ENCODE measurements at places on chromosomes 6 and 20.
A peak's percentile ranks its signal among the peaks of the same experiment; 100 is the strongest.

DNA sequence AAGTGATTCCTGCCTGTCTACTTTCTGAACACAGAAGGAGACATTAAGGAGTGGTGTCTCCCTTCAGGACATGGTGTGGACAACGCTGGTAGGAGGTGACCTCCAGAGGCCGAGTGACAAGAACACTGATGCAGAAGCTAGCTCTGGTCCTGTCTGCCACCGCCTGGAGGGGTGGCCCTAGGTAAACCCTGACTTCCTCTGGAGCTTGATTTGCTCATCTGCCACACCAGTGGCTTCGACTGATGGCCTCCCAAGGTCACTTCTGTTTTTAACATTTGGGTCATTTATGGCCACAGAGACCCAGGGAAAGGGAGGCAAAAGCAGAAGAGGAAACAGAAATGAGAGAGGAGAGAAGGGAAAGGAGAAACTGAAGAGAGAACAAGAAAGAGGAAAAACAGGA, 49.4 kb upstream of the SLC22A23 start:
- DNase-seq: no peak

- no peak for DNase-seq
These were observed 6.1 kb downstream of the SAMD3 start for GRCh38 chr6:130216620-130217019.

DNA sequence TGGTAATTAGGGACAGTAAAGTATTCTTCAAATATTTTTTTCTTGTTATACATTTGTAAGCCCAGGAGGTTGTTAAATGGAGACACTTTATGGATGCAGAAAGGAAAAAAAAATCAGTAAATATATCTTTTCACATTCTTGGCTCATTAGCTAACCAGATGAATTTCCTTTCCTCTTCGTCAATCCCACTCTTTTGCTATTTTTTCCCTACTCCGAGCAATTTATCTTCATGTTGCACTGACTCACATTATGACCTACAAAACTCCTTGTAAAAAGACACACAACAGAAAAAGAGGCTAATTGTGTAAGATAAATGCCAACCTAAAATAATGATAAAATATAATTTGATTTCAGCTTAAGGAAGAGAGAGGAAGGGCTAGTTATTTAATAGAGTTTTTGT, 472.9 kb upstream of the ZNF337 start:
- DNase-seq: peak; percentile 30

- no peak for DNase-seq
These were observed 53.9 kb downstream of the GTF2H5 start for GRCh38 chr6:158222066-158222465.
